MCF 10A (cell line): ENCODE measurements at places on chromosomes 6 and 20. TPM values are rescaled to one million over a fixed set of nuclear protein-coding genes. Genes with fewer than 3 reads are reported as not detected.

TBXT gene
- total RNA-seq: not detected in 2 replicates

ADTRP gene
- total RNA-seq: 14.8 and 25.3 TPM in 2 replicates

IYD gene
- not detected in 2 replicates for total RNA-seq

MAP7 gene
- 15.4 and 17.2 TPM in 2 replicates for total RNA-seq

DNAAF9 gene
- 7.6 and 9.2 TPM in 2 replicates for total RNA-seq

TPBG gene
- 72.9 and 96.9 TPM in 2 replicates for total RNA-seq

RSPH4A gene
- total RNA-seq: not detected in 2 replicates

IMPG1 gene
- total RNA-seq: not detected in 2 replicates

MROH8 gene
- total RNA-seq: 1.1 and 1.5 TPM in 2 replicates

TREM1 gene
- total RNA-seq: 9.9 and 15.8 TPM in 2 replicates

TCP11 gene
- total RNA-seq: not detected in 2 replicates

SLC17A3 gene
- not detected in 2 replicates for total RNA-seq

PLCG1 gene
- total RNA-seq: 33.2 and 48.1 TPM in 2 replicates

GLYATL3 gene
- not detected in 2 replicates for total RNA-seq

LRFN2 gene
- total RNA-seq: not detected in 2 replicates

- DNase-seq: peak; percentile 38
These were observed 42.5 kb upstream of the CD83 start for GRCh38 chr6:14075095-14075503.

DNA sequence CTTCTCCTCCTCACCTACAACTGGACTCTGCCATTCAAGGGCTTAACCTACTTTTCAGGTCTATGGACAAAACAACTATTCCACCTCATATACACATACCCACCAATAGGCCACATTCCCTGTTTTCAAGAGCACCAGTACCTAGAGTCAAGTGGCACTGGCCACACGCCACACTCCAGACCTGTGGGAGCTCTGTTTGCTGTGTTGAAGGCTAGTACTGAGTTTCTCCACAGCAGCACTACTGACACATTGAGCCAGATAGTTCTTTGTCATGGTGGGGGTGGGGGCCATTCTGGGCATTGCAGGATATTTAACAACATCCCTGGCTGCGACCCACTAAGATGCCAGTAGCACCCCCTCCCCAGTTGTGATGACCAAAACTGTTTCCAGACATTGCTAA is 84.1 kb downstream of the RALGAPA2 start:
- no peak for DNase-seq

GRCh38 chr6:150413781-150414281 is 45.0 kb downstream of the IYD start:
- no peak for DNase-seq

DNA sequence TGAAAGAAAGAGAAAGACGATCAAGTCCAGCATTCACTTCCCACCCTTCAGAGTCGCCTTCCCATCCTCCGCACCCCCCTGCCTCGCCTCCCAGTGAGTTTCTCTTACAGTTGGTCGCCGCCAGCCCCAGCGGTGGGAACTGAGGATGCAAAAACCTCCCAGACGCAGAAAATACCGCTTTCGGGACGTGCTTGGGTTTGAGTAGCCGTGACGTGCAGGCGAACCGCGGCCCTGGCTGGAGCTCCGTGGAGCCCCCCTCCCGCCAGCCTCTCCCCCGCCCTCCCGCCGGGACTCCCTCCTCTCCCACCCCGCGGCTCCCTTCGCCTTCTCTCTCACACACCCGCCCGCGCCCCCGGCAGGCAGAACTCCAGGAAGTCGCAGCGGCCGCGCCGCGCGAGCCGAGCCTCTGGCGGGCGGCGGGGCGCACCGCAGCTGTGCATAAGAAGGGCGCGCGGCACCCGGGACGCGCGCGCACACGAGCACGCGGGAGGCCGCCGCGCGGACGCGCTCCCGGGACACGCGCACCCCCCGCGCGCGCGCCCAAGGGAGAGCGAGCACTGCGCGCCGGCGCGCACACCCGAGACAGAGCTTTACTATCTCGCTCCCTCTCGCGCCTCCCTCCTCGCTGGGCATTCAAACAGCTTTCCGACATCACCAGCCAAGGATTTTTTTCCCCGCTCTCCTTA is at the start of gene ADGRB3:
Gene ADGRB3 (plus strand): TSS at position 557 of the 686 bp plus-strand sequence. CDS start 3,394 bp downstream, outside the sequence.
- no peak for DNase-seq

DNA sequence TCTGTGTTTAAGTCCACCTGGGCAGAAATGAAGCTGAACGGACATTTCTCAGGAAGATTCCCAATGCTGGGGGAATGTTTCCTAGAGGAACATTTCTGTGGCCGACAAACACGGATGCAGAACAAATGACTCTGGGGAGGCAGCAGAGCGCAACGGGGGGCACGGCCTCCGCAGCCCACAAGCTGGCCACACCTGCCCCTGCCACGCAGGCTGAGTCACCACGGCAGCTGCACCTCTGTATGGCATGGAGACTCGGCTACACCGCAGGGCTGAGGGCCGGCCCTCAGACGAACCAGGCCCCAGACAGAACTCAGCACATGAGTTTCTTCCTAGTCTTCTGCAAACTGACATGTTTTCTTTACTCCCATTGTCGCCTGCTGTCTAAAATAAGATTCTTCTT is 10.0 kb upstream of the PRR18 start:
- no peak for DNase-seq

DNA sequence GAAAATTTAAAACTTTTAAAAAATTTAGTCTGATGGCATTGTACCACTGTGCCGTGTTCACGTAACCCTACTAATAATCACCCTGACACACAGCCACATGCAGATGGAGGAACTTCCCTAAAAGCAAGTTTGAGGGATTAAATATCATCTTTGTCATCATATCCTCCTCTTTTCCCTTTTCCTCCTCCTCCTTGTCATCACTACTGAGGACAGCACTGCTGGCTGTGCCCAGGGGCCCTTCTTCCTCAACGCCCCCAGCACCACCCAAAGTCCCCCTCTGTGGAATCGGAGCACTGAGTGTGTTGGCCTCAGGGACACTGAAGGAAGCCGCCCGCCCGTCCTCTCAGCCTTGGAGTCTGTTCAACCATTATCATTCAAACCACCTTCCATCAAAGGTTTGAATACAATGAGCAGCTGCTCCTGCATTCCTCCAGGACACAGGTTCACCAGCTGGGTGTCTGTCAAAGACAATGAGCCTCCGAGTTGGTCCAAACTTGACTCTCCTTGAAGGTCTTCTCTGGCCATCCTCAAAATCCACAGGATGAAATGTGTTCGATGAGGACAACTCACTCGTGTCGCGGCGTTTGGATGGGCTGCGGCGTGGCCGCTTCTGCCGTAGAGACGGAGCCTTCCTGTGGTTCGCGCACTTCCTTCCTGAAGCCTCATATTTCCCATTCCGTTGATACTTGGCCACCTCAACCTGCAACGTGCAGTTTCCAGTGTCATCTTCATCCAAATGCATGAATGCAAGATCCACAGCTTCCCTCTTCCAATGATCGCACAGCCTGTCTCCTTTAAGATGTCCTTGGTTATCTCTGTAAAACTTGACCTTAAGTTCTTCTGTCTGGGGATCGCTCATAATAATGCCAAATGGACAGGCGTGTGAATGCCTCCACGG is 23.3 kb downstream of the NQO2 start:
- no peak for DNase-seq

DNA sequence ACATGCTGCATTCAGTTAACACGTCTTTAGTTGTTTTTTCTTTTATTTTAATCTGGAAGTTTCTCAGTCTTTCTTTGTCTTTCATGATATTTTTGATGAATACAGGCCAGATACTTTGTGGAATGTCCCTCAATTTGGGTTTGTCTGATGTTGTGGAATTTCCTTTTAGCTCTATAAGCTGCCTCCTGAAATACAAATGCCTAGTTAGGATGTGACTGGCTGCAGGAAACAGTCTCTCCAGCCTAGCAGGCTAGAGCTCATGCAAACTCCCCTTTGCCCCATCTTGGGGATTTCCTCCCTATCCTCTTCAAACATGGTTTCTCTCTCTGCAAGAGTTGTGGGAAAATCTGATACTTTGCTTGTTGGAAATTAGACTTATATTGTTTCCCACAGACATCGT is 89.3 kb upstream of the JAG1 start:
- no peak for DNase-seq

DNA sequence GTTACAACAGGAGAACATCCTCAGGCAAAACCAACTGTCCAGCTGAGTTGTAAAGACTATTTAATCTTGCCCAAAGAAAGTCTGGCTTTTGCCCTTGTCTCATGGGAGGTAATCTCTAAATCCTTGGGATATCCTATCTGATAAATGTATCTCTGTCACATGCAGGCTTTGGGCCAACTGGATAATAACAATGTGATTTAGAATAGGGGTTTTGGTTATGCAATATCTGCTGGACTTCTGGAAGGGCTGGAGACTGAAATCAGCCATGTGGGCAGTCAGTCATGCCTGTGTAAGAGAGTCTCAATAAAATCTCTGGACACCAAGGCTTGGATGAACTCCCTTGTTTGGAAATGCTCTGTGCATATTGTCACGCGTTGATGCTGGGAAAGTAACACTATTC is 56.3 kb upstream of the PRL start:
- no peak for DNase-seq

DNA sequence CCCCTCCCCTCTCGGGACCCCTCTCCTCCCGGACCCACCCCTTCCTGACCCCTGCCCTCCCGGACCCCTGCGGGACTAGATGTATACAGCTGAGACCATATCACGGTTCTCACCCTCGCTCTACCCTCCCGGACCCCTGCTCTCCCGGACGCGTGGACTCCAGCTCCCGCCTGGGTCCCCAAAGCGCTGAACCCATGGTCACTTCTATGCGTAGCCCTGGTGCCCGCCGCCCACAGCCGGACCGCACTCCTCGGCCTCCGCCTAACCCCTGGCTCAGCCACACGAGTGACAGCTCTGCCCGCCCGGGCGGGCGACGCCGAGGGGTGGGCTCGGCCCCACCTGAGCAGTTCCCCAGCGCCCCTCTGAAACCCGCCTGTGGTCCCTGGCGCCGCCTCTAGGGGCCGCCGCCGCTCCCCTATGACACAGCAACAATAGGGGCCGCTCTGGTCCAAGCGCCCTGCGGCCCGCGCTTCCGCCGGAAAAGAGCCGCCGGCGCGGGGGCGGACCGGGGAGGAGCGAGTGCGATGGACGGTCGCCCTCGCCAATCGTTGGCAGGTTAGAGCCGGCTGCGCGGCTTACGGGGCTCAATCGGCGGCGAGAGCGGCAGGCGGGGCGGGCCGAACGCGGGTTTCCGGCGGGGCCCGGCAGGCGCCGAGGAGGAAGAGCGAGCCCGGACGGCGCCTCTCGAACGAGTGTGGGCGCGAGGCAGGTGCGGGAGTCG is at the start of gene ADRM1:
Gene ADRM1 (plus strand): TSS at position 657 of the 721 bp plus-strand sequence. CDS start 572 bp downstream, outside the sequence.
- DNase-seq: peak; percentile 95

DNA sequence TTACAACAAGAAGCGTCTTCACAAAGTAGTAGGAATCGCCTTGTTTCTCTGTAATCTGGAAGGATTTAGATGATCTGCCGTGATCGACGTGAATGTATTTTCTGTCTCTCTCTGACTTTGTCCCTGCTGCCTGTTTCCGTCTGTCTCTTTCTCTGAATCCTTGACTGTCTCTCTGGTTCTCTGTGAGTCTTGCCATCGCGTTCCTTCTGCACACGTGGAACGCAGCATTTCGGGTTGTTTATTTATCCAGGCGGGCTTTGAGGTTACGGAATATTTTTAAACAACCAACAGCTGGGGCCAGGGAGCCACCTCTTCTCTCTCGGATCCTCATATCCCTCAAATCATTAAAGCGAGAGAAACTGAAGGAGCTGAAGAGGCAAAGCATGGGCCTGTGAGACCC is 215.9 kb downstream of the ZDHHC14 start:
- no peak for DNase-seq

- peak; percentile 91 for DNase-seq
These were observed at the start of gene SASH1 for GRCh38 chr6:148342350-148343046. Gene SASH1 (plus strand): TSS chr6:148342838. CDS start chr6:148343068, 230 bp downstream.

DNA sequence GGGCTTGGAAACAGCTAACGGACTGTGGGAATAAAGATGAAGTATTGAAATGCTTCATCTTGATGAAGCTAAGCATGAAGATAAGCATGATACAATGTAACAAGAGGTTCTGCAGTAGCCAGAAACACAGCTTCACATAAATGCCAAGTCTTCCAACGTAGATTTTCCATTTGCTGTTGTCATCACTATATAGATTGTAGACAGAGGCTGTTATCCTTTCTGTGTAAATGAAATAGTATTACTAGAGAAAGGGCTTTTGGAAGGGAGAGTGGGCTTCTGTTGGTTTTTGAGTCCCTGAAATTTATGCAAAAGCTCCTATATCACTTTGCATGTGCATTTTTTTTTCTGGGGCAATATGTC is 649.0 kb downstream of the RNF144B start:
- no peak for DNase-seq

GRCh38 chr6:16007146-16007545 is 121.7 kb upstream of the MYLIP start:
- DNase-seq: no peak

DNA sequence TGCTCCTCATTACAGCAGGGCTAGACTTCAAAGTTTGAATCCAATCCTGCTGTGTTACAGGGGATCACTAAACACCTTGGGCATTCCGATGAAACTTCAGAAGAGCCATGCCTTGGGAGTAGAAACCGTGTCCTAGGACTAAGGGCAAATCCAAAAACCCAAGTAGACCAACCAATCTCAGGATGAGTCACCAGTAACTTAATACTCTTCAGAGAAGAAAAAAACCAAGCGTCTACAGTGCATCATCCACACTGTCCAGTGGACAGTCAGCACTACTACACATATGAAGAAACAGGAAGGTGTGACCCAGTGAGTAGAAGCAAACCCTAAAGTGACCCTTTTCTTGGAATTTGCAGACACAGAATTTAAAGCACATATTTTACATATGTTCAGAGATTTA is 39.5 kb upstream of the VAPB start:
- peak; percentile 75 for DNase-seq

- no peak for DNase-seq
These were observed 32.6 kb upstream of the ZBP1 start for GRCh38 chr20:57652606-57653545.

DNA sequence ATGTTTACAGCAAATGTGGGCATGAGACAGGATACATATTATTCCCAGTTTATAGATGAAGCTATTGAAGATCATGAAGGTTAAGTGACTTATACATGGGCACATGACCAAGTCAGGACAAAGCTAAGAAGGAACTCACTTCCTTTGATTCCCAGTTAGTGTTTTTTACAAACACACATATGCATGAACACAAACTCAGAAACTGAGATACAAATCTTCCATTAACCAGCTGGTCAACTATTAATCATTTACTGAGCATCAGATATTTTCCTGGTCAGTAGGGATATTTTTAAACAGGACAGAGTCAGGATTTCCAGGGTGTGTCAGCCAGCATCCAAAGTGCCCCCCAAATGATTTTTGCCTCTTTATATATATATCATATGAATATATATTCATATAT is 222.2 kb downstream of the OGFRL1 start:
- DNase-seq: no peak

- no peak for DNase-seq
These were observed 55.9 kb upstream of the RREB1 start for GRCh38 chr6:7051780-7052442.
